ENCODE measurements at places on chromosomes 12 and 14.
A peak's percentile ranks its signal among the peaks of the same experiment; 100 is the strongest.

GRCh38 chr12:50518090-50518489, 13.3 kb downstream of the DIP2B start:
- DNase-seq: no peak

DNA sequence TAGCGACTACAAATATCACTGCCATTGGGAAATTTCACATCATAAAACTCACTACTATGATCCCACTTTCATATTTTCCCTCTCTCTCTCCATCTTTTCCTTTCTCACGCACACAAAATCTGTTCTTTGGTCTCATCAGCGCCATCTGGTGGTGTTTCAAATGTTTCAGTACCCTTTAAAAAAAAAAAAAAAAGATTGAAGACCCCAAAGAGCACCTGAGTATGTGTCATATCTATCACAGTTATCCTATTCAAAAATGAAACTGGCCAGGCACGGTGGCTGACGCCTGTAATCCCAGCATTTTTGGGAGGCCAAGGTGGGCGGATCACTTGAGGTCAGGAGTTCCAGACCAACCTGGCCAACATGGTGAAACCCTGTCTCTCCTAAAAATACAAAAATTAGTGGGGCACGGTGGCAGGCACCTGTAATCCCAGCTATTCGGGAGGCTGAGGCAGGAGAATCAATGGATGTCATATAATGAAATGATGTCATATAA, 72.4 kb downstream of the TTC9 start:
- peak; percentile 62 for DNase-seq

DNA sequence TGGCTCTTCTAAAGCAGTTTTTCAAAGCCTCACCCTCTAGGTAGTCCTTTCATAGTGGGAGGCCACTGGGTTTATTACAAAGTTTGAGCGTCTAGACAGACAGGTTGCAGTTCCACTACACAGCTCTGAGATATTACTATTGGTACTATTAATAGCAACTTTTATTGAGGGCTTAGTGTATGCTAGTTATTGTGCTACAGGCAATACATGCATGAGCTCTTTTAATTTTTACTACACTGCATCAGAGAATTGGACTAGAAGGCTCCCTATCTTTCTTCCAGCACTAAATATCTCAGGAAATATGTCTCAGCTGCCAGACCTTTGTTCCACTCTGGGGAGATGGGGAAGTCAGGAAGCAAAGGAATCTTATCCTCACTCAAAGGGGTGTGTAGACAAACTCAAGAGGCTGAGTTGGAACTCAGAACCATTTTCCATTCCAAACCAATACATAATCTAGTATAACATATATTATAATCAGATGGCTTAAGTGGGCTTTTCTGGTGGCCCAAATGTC, 161.8 kb upstream of the SLC38A2 start:
- DNase-seq: no peak

- no peak for DNase-seq
These were observed 1.4 kb downstream of the ACAD10 start for GRCh38 chr12:111687255-111687654.

DNA sequence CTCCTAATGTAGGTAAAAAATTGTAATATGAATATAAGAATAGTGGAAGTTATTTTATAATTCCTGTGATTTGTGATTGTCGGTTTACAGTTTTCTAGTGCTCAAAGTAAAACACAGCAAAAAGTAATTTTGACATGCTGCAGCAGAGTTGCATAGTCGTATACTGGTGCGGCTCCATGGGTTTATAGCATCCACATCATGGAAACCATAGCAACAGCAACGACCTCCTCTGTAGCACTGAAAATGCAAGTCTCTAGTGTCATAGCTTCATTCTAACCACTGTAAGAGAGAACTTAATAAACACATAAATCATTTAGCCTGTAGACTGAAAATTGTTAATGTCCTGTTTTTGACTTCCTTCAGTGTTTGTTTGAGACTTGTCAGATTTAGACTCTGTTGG, 574.3 kb downstream of the KCNH5 start:
- no peak for DNase-seq

GRCh38 chr12:104577581-104577981, 120.8 kb downstream of the CHST11 start:
- no peak for DNase-seq

DNA sequence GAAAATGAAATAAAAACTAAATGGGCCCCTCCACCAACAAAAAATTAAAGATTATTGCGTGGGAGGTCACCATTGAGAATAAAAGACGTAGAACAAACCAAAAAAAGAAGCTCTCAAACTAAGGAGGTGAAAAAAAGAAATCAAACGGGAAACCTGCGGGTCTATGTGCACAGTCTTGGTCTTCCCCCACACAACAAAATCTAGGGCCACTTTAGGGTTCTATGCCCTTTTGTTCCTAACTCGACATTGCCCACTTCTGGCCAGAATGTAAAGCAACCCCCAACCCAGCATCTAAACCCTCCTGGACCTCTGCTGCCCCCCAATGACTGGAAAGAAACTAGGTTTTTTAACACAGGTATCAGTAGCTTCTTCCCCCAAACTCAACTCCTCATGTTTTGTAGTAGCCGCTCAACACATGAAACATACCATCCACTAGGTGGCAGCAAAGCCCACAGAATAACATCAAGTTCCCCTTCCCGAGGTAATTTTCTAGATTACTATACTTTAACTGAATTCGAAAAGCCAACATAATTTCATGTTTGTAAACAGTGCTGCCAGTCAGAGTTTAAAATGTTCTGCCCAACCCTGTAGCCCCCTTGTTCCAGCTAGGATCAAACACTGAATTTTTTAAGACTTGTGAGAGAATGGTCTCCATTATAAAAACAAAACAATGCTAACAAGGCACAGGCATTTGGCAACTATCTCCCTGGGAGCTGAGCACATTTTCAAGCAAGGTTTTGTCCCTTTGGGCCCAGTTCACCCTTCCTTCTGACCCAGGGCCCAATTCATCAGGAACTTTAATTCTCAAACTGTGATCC, 18.7 kb downstream of the DAD1 start:
- DNase-seq: peak; percentile 64

DNA sequence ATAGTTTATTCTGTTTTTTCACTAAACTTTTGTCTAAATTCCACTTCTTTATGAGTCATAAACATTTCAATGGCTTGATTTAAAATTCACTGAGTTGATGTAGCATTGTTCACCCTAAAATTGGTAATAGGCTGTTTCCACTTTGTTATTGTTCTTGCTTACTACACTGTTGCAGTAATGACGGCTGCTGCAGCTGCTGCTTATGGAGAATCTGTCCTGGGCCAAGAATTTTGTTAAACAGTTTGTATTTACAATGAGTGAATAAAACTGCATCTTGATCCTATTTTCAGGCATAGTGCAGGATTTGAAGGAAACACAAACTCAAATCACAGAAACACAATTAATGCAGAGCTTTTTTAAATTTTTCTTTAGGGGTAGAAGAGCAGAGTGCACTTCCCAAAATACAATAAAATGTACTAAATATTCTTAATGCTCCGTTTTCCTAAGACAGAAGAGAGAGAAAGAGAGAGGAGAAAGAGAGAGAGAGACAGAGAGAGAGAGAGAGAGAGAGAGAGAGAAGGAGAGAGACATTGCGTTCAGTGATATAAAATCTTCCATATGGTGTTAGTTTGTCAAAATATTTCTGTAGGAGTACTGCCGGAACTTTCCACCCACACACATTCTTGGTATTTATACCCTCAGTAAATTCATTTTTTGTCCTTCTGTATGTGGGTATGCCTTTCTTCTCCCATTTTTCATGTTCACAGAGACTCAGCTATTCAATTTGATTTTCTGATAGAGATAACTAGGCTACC, 266.4 kb downstream of the LRFN5 start:
- DNase-seq: no peak

- DNase-seq: no peak
These were observed 435.3 kb upstream of the TMTC1 start for GRCh38 chr12:30219047-30219446.

- DNase-seq: no peak
These were observed 57.5 kb downstream of the PLEKHA5 start for GRCh38 chr12:19186722-19187661.

- DNase-seq: no peak
These were observed 21.6 kb downstream of the ASPG start for GRCh38 chr14:104107101-104107581.

DNA sequence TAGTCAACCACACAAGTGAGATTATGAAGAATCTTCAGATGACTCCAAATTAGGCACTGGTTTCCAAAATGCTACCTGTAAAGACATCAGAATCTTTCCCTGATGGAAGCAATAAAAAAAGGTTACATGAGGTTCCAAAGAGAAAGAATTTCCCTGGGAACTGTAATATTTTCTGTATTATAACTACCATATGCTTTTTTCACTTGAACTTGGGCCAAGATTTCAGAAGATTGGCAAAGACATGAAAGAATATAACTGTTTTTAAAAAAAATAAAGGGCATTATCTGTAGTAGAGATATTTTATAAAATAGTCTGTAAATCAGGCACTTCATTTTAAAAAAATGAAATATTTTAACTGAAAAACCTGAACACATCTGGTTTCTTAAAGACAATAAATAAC, 12.9 kb downstream of the HECTD1 start:
- DNase-seq: no peak

- DNase-seq: peak; percentile 59
These were observed 107.0 kb downstream of the HELB start for GRCh38 chr12:66409195-66409871.

DNA sequence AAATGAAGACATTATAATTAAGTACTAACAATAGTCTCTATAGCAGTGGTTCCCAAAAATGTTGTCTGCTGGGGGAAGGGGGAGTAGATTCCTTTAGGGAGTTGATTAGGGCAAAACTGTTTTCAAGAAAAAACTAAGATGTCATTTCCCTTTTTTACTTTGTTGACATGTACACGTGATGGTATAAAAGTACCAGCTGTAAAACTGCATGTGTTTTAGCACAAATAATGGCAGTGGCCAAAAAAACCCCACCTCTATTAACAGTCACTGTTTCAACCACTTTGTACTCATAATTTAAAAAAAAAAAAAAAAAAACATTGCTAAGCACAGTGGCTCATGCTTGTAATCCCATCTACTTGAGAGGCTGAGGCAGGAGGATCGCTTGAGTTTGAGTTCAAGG, 61.7 kb downstream of the PPP1R12A start:
- DNase-seq: no peak

DNA sequence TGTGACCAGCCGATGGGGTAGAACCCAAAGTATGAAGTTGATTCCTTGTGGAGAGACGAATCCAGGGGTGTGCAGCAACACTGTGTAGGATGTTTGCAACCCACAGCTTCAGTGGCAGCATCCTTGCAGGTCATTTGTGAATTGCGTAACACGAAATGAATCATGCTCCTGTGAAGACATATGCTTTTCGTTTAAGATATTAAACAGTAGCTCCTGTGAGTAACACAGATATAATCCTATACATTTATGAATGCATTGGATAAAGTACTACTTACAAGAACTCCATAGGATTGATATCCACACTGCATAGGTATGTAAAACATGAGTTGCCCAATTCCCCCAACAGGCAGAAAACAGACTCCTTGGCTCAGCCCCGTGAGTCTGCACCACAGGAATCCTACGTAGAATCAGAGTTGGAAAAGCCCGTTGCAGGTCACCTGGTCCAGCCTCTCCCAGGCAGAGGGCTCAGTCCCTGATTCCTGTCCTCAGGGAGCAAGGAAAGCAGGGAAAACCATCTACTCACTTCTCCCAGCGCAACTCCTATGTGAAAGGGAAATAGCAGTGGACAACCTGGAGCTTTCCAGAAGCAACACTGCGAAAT, 75.8 kb downstream of the GPATCH2L start:
- DNase-seq: no peak

- DNase-seq: no peak
These were observed 98.9 kb downstream of the EGLN3 start for GRCh38 chr14:33851931-33852330.

GRCh38 chr14:31993521-31993951, 83.6 kb upstream of the ARHGAP5 start:
- DNase-seq: no peak

GRCh38 chr14:25756876-25757275, 706.9 kb upstream of the STXBP6 start:
- DNase-seq: no peak

DNA sequence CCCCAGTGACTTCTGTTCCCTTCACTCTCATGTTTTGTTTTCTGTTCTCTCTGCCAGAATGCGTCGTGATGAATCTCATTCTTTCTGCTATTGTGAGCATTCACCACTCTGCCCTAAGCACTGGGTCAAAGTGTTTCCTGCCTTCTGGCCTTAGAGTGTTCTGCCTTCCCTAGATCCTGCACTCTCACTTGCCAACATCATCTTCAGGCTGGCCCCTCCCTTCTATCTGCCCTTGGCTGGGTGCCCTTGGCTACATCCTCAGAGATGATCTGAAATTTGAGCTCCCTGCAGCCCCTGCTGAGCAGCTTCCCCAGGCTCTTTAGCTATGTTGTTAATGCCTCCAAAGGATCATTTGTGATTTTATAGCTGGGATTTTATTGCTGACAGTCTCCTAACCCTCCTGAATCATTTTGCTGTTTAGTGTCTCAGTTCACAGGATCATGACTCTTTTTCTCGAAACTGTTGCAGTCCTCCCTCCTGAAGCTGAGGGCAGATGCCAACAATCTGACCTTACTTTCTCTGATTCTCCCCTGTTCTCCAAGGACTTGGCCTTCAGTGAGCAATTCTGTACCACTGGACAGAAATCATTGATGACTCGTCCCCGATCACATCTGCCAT, 4.5 kb downstream of the DHRS2 start:
- DNase-seq: no peak

GRCh38 chr14:48430805-48431204, 755.4 kb upstream of the MDGA2 start:
- no peak for DNase-seq

DNA sequence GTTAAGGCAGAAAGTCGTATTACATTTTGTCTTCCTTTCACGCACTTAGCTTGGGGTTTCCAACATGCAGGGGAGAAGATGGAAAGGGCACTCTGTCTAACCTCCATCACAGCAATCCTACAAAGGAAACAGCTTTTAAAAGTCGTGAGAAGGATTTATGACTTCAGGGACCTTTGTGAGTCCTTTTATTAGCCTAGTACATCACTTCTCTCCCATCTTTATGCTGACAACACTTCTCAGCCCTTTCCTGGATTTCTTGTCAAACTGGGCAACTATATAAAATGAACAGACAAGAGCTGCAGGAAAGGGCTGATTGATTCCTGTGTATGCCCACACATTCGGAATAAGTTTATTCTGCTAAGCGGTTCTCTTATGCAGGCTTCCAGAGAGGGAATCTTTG, 159.0 kb downstream of the DERA start:
- DNase-seq: no peak

DNA sequence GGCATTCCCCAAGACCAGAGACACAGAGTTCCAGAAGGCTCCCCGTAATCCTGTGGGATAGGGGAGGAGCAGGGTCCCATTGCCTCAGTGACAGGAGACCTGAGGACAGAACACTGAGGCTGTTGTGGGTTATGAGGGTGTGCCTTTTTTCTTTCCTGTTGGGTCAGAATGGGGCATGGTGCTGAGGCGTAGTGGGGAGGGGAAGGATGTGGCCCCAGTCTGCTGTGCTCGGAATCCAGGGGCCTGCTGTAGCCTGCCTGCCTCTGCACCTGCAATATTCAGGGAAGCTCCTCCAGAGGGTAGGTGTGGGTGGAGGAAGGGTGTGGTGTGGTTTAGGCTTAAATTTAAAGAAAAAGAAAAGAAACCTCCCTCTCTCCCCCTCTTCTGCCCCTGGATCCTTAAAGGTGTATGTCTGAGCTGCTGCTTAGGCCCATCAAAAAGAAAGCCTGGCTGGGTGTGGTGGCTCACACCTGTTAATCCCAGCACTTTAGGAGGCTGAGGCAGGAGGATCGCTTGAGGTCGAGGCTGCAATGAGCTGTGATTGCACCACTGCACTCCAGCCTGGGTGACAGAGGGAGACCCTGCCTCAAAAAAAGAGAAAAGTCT, 18.7 kb downstream of the PLEKHG3 start:
- no peak for DNase-seq

- DNase-seq: no peak
These were observed 169.7 kb downstream of the MYRFL start for GRCh38 chr12:69994724-69995173.

- no peak for DNase-seq
These were observed 36.2 kb upstream of the FZD10 start for GRCh38 chr12:130126023-130126432.
